ENCODE measurements at places on chromosomes 2 and 18.

DNA sequence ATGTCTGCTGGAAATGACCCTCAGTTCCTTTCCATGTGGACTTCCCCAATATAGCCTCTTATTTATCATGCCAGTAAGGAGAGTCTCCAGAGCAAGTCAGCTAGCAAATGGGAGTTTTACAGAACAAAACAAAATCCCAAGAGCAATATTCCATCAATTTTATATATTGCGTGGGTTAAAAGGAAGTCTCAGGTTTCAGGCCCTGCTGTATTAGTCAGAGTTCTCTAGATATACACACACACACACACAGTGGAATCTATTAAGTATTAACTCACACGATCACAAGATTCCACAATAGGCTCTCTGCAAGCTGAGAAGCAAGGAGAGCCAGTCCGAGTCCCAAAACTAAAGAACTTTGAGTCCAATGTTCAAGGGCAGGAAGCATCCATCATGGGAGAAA is 102.8 kb upstream of the MAP2 start:
- no peak for DNase-seq

- DNase-seq, result peak; percentile 65
Measured at GRCh38 chr2:227817850-227818674, 4.4 kb downstream of the CCL20 start.

GRCh38 chr2:128773641-128774319 is 455.1 kb upstream of the HS6ST1 start:
- DNase-seq, result no peak

DNA sequence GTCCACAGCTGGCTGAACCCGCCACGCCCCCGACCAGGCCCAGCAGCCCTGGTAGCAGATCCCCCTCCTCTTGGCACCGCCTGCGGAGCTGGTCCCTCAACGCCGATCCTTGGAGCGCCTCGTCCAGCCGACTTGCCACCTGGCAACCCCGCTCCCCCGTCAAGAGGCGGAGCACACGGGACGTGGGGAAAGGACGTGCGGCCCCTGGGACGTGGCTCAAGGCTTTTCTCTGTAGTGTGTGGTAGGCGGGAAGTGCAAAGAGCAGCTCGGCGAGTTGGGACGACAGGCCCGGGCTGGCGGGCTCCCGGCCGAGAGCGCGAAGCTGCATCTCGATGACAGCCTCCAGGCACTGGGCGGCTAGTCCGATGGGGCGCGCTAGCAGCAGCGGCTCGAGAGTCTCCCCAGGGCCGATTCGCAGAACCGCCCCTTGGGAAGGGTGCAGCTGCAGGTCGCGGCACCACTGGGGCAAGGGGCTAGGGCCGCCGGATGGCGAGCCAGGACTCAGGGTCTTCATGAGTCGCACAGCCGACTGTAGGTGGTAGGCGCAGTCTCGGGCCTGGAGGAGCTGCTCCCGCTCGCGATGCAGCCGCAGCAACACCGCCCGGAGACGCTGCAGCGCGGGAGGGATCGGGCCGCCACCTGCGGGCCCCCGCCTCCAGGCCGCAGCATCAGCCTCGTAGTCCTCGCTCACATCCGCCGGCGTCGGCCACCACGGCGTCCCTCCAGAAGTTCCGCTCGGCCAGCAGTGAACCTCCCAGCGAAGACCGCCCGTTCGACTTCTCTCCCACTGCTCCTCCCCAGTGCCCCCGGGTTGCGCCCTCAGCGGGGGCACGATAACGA is 617 bp downstream of the CCDC142 start:
- DNase-seq, result peak; percentile 72

- no peak for DNase-seq
Measured at GRCh38 chr18:64401268-64402060, 252.6 kb upstream of the LINC00305 start.

DNA sequence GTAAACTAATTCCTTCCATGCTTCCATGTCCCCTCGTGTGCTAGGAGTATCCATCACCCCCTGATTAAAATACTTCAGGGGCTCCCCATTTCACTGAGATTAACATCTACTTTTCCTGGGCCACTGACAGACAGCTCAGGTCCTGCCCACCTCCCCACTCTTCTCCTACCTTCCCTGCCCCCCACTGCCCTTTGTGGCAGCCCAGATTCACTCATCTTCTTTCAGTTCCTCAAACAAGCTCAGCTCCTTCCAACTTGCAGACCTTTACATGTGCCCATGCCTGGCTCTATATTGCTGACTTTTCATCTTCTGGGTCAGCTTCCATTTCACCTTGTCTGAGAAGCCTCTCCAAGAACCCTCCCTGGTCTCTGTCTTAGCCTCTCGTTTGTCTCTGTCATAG is 12.0 kb downstream of the RUFY4 start:
- no peak for DNase-seq

DNA sequence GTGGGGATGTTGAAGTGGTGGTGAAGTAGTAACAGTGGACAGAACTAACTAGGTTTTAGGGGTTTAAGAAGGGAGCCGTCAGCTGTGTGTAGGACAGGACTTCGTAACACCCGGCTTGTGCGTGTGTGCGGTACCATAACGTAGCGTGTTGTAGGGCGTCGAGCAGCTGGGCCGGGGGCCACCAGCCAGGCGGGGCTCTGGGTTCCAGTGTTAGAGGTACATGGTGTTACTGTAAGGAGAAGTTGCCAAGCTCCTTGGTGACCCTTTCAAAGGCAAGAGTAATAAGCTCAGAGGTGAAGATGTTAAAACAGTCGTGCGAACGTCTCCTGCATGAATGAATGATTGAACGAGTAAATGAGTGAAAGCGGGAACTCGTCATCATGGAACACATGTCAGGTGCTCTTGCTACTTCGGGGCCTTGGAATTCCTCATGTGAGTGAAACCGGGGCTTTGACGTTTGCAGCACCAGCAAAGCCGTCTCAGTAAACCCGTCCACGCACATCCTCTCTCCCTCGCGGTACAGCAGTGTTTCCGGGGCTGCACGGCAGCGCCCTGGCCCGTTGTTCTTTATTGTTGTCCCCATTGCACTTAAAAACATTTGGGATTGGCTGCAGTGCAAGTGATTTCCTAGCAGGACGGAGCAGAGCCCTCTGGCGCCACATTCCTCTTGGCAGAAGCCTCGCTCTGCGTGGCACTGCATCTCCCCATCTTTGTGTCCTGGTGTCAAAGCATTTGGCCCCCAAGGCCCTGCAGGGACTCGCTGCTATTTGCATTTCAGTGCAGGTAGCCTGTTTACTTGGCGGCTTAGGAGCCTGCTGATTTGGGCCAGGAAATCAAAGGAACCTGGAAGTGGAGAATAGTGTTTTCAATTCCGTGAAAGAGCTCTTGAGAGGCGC is 115.0 kb downstream of the GBX2 start:
- no peak for DNase-seq

GRCh38 chr2:10863837-10864236 is 47.9 kb upstream of the KCNF1 start:
- DNase-seq, result no peak

DNA sequence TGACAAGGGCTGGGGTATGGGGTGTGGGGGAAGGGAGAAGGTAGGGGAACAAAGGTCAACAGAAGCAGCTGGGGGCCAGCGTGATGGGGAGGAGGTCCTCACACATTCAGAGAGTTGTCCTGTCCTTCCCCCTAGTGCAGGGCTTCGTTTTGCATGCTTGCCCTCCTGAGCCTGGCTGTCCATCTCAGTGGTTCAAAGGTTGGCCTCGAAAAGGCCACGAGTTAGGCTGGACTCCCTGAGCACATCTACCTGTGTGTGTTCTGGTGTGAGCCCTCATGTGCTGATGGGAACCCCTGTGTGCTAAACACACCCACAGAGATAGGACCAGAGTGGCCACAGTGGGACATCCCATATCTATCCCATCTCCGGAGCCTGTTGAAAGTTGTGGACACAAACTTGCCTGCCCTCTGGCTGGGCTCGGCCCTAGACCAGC is 51.9 kb downstream of the EPAS1 start:
- no peak for DNase-seq

- no peak for DNase-seq
Measured at GRCh38 chr2:105595536-105595935, 149.2 kb upstream of the NCK2 start.

- DNase-seq, result no peak
Measured at GRCh38 chr18:36211612-36212065, 24.3 kb downstream of the MOCOS start.

GRCh38 chr2:53584986-53585385 is 182.6 kb upstream of the CHAC2 start:
- no peak for DNase-seq

DNA sequence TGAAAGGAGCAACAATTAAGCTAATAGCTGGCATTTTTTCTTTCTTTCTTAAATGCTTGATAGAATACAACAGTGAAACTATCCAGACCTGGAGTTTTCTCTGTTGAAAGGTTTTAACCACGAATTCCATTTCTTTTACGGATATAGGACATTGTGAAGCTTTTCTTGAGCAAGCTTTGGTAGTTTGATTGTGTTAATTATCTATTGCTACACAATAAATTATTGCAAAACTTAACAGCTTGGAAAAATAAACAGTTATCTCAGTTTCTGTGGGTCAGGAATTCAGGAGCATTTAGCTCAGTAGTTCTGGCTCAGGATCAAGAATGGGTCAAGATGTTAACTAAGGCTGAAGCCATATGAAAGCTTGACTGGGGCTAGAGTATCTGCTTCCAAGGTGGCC is 11.7 kb downstream of the PHOSPHO2 start:
- no peak for DNase-seq

All from CD4-positive, CD25-positive, alpha-beta regulatory T cell (primary cell).